PC-3 (cell line): ENCODE measurements at places on chromosomes 2 and 18.

GRCh38 chr2:58045580-58046334 lies 849 bp upstream of the VRK2 start:
- peaks cover 14% of the 10 kb centered on the region for H3K36me3 ChIP-seq
- peak overlapping the region; percentile 92 for H3K27ac ChIP-seq
- DNase-seq, result no peak
- peaks cover 61% of the 10 kb centered on the region for H3K4me1 ChIP-seq
- H3K4me3 ChIP-seq, result peak overlapping the region; percentile 88

- H3K27ac ChIP-seq, result no peak overlapping the region
- DNase-seq, result no peak
- peaks cover 61% of the 10 kb centered on the region for H3K27me3 ChIP-seq
- no peak overlapping the region for H3K4me3 ChIP-seq
These were observed 73.4 kb downstream of the TPO start for GRCh38 chr2:1486670-1487069.

- no peak overlapping the region for H3K27ac ChIP-seq
- no peak overlapping the region for H3K4me3 ChIP-seq
- no peak for DNase-seq
- no peaks in the 10 kb centered on the region for H3K36me3 ChIP-seq
- no peaks in the 10 kb centered on the region for H3K27me3 ChIP-seq
- H3K4me1 ChIP-seq, result no peaks in the 10 kb centered on the region
These were observed 647.3 kb downstream of the SOCS6 start for GRCh38 chr18:70936160-70936559.

- peaks cover 62% of the 10 kb centered on the region for H3K27me3 ChIP-seq
- H3K4me3 ChIP-seq, result no peak overlapping the region
- H3K4me1 ChIP-seq, result no peaks in the 10 kb centered on the region
These were observed 327.0 kb downstream of the ZNF516 start for GRCh38 chr18:76167845-76168621.

GRCh38 chr2:17717666-17718065 lies 35.9 kb downstream of the SMC6 start:
- no peak for DNase-seq
- H3K4me3 ChIP-seq, result no peak overlapping the region
- H3K36me3 ChIP-seq, result peaks cover 35% of the 10 kb centered on the region; the same call in 1 of the 2 replicates
- no peak overlapping the region for H3K27ac ChIP-seq
- no peaks in the 10 kb centered on the region for H3K4me1 ChIP-seq
- H3K27me3 ChIP-seq, result no peaks in the 10 kb centered on the region
